Fibroblast of skin of abdomen (primary cell): ENCODE measurements at places on chromosomes 2 and 18.

DNA sequence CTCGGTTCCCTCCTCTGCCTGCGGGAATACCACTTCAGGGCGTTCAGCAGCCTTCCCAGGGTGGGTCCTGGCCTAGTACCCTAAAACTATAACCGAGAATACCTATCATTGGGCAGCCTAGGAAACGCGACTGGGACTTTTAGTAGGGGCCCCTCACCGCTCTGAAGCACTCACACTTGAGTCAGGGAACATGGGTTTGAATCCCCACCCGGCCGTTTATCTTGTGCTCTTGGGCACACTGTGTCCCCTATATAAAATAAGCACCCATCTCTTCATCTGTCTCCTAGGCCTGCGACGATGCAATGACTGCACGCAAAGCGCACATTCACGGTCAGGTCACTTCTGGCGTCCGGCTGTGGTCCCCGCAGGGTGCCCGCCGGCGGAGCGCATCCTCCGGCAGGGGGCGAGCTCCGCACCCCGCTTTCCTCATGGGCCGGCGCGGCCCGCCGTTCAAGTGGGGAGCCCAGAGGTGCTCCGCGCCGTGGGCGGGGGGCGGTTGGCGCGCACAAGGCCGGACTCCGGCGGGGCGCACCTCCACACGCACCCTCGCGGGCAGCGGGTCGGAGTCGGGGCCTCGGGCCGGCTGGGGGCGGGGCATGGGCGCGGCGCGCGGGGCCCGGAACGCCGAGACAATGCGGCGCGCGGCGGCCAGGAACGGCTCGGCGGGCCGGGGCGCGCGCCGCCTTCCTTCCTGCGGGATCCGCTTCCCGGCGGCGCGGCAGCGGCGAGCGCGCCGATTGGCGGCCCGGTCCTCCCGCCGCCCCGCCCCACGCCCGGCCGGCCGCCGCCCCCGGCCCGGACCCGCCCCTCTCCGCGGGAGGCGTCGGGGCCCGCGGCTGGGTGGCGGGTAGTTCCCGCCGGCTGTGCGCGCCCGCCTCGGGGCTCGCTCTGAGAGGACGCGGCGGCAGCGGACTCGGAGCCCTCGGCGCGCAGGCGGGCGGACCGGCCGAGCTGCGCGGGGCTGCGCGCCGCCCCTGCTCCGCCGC lies at the start of gene ASAP2:
ASAP2 (plus strand) TSS at position 850 of the 986 bp plus-strand sequence. CDS start 293 bp downstream, outside the sequence.
- peak; percentile 78 for DNase-seq

GRCh38 chr2:160912276-160912675 lies 248.0 kb upstream of the TANK start:
- DNase-seq = no peak

GRCh38 chr2:12948231-12948960 lies 231.7 kb downstream of the TRIB2 start:
- DNase-seq = peak; percentile 75

DNA sequence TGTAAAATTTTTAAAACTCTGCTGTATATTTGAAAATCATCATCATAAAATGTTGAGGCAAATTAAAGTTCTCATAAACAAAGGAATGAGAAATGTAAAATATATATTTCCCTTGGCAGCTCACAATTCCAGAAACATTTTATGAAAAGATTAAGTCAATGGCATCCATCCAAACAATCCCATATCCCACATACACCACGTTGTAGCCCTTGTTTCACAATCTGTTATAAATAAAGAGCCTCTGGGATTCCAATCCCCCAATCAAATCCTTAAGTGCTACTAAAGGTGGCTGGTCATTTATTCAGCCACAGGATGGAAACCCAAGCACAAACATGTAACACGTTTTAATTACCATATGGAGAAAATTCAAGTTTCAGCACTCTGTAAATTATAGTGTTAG lies 51.7 kb downstream of the GFPT1 start:
- DNase-seq = peak; percentile 30

DNA sequence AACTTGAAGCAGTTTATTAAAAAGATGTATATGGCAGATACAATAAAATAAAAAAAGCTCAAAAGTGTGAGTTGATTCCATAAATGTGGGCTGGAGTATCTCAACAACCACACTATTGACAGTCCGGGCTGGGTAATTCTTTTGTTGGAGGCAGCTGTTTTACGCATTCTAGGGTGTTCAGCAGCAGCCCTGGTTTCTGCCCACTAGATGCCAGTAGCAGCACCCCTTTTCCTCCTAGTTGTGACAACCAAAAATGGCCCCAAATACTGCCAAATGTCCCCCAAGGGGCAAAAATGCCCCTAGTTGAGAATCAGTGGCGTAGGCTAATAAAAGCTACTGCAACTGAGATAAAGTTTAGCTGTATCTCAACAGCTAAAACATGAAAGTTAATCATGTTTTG lies 44.8 kb downstream of the CHMP3 start:
- no peak for DNase-seq

GRCh38 chr2:211503856-211504255 lies 947.5 kb downstream of the CPS1 start:
- no peak for DNase-seq

DNA sequence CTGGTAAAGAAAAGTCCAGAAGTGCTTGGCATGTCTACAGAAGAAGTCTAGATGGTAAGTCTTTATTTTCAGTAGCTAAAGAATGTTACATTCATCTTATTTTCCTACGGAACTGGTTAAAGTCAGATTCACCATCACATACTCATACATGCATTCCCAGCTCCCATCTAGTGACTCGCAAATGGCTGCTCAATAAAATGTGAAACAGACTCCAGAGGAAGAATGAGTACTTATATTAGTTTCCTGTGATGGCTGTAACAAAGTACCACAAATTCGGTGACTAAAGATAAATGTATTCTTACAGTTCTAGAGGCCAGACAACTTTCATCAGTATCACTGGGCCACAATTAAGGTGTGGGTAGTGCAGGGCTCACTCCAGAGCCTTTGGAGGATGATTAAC lies 797.2 kb downstream of the SATB2 start:
- peak; percentile 77 for DNase-seq

DNA sequence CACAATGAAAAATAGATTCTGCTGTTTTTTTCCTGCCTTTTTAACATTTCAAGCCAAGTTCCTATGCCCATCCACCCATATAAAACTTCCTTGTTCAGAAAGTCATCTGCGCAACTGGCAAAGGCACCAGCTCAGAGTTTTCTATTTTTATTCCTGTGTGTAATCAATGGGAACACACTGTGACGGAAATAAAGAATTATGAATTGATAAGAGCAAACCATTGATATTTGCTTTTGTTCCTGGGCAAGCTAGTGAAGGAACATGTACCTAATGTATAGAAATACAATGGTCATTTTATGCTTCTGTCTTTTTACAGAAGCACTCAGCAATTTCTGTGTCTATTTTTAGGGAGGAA lies 30.8 kb upstream of the AAK1 start:
- DNase-seq = no peak
